Endodermal cell (in vitro differentiated cells): ENCODE measurements at places on chromosomes 6 and 20. TPM values are rescaled to one million over a fixed set of nuclear protein-coding genes. Genes with fewer than 3 reads are reported as not detected.

The TNFRSF6B gene
- total RNA-seq: not detected in 2 replicates

The MTCH1 gene
- 226 to 246 TPM (median 236 TPM) in 3 replicates for total RNA-seq

The CD109 gene
- total RNA-seq: 1.7 to 2.2 TPM (median 2.0 TPM) in 3 replicates

The TFAP2D gene
- total RNA-seq: not detected in 3 replicates

The LPA gene
- total RNA-seq: 1.9 and 3.6 TPM in 2 replicates

The VWA7 gene
- 0.64 and 0.81 TPM in 2 replicates for total RNA-seq

The PACSIN1 gene
- 6.5 and 7.2 TPM in 2 replicates for total RNA-seq

The C6orf136 gene
- 14.4 and 17.9 TPM in 2 replicates for total RNA-seq

The PRL gene
- not detected in 3 replicates for total RNA-seq

The FLRT3 gene
- 39.9 to 93.4 TPM (median 81.7 TPM) in 3 replicates for total RNA-seq

DNA sequence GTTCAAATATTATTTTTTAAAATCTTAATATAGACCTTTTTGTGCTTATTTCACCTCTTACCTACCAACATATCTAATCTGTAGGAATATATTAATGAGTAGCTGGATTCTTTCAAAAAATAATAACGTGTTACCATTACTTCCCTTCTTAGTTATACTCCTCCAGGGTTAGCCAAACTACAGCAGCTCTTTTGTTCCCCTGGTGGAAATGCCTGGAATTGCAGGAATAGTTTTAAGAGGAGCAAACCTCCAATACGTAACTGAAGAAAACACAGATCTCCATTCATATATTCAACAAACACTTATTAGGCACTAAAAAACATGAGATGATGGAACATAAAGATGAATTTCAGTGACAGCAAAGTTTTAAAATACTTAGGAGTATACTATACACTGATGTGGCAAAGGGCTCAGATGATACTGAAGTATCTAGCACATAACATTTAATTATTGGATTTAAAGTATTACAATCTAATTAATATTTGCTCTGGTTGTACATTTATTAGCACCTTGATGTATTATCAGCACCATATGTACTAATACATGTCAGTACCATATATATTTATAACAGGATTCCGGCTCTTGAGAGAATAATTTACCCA is 78.3 kb downstream of the TBX18 start:
- no peaks in the 10 kb centered on the region for H3K27me3 ChIP-seq
- peak; percentile 63 for DNase-seq
- no peak overlapping the region for H3K27ac ChIP-seq
- no peak overlapping the region for H3K4me3 ChIP-seq
- no peaks in the 10 kb centered on the region for H3K36me3 ChIP-seq

GRCh38 chr20:32387252-32387651 is 29.1 kb downstream of the ASXL1 start:
- H3K27me3 ChIP-seq: no peaks in the 10 kb centered on the region
- peaks cover 26% of the 10 kb centered on the region for H3K36me3 ChIP-seq
- H3K4me1 ChIP-seq: no peaks in the 10 kb centered on the region
- no peak overlapping the region for H3K4me3 ChIP-seq
- no peak for DNase-seq
- H3K27ac ChIP-seq: no peak overlapping the region

- H3K4me3 ChIP-seq: no peak overlapping the region
- no peak for DNase-seq
- no peak overlapping the region for H3K27ac ChIP-seq
- H3K4me1 ChIP-seq: no peaks in the 10 kb centered on the region
Measured at GRCh38 chr20:62342910-62343309, 24.2 kb downstream of the LAMA5 start.

- DNase-seq: no peak
- peaks cover 8% of the 10 kb centered on the region for H3K36me3 ChIP-seq
- H3K4me1 ChIP-seq: no peaks in the 10 kb centered on the region
- no peak overlapping the region for H3K4me3 ChIP-seq
- H3K27me3 ChIP-seq: no peaks in the 10 kb centered on the region
Measured at GRCh38 chr20:25327521-25328235, 63.0 kb downstream of the ABHD12 start.

DNA sequence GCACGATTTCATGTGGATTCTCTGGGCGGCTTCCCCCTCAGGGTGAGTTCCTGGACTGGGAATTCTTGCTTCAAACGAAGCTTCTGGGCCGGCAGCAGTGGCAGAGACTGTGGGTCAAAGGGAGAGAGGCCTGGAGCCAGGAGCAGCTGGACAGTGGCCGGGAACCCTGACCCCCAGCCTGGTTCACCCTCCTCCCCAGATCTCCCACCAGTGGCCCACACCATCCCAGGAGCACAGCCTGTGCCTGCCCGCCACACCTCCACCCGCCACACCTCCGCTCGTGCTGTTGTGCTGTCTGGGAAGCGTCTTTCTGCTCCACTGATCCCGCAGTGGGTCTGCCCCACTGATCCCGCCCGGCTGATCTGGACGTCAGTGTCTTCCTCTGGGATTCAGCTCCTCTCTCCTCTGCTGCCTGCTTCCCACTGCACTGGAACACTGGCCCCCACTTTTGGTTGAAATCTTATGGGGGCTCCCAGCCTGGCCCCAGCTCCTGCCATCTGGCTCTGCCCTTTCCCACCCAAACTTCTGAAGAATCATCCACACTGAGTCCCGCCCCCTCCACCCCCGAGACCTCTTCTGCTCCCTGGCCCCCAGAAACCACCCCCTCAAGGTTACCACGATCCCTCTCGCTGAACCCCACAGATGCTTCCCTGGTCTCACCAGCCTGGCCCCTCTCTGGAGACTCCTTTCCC is 9.8 kb downstream of the ZBP1 start:
- no peak overlapping the region for H3K4me3 ChIP-seq
- no peaks in the 10 kb centered on the region for H3K36me3 ChIP-seq
- H3K4me1 ChIP-seq: no peaks in the 10 kb centered on the region
- H3K27me3 ChIP-seq: no peaks in the 10 kb centered on the region

GRCh38 chr20:13546497-13547131 is 92.1 kb downstream of the TASP1 start:
- H3K4me1 ChIP-seq: peaks cover 3% of the 10 kb centered on the region
- no peaks in the 10 kb centered on the region for H3K27me3 ChIP-seq
- no peak overlapping the region for H3K4me3 ChIP-seq
- no peak overlapping the region for H3K27ac ChIP-seq

- H3K27me3 ChIP-seq: no peaks in the 10 kb centered on the region
- H3K4me3 ChIP-seq: no peak overlapping the region
- no peaks in the 10 kb centered on the region for H3K36me3 ChIP-seq
- no peak for DNase-seq
- no peaks in the 10 kb centered on the region for H3K4me1 ChIP-seq
Measured at GRCh38 chr6:135921188-135921587, 69.7 kb downstream of the PDE7B start.

DNA sequence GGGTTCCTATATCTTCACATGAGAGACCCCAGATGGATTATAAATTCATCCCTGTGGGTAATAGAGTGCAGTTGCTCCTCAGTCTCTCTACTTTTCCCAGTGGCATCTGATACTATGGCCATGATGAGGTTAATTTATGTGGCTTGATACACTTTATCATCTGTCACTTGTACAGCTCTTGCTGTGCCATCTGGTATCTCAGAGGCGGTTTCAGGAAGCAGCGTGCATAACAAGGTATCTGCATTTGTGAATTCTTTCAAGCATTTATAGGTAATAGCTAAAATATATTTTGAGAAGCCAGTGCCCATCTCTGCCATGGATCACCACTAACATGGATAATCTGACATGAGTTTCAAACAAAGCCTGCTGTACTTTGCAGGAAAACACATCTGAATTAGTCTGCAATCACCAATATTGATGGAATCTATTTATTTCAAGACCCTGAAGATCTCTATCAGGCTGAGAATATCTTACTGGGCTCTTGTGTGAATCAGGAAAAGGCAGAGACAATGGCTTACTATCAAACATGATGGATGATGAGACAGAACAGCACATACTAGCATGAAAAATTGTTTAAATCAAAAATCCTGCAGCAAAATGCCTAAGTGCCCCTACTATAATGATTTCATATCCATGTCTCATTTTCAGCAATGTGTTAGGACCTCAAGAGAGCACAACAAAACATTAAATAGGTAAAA is 548.7 kb upstream of the MAP3K7 start:
- peaks cover 3% of the 10 kb centered on the region for H3K4me1 ChIP-seq
- H3K36me3 ChIP-seq: no peaks in the 10 kb centered on the region
- H3K27ac ChIP-seq: peak overlapping the region; percentile 39
- no peak overlapping the region for H3K4me3 ChIP-seq

DNA sequence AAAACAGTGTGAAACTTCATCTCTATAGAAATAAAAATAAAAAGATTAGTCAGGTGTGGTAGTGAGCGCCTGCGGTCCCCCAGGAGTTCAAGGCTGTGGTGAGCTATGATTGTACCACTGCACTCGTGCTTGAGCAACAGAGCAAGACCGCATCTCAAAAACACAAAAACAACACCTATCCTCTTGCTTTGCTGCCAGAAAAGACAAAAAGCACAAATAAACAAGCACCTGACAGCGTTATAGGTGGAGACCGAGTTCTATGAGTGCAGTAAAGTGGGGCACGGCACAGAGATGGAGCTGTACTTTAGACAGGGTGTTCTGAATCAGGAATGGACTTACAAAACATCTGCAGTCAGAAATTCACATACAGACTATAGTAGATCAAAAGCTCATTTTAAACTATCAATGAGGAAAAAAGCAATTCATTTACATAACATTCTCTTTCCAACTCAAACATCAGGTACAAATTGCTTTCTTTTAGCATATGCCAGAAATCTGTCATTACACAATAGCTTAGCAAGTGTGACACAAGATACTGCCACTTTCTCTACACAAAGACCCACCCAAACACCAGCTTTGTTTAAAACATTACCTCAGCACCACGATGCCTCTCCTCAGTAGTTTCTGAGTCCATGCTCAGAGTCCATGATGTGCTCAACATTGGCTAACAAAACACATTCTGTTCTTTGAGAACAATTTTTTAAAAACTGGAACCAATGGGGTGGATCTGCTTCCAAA is 10.1 kb downstream of the EZR start:
- H3K4me3 ChIP-seq: no peak overlapping the region
- H3K27ac ChIP-seq: no peak overlapping the region
- H3K36me3 ChIP-seq: peaks cover 84% of the 10 kb centered on the region
- no peaks in the 10 kb centered on the region for H3K27me3 ChIP-seq
- peak; percentile 48 for DNase-seq

GRCh38 chr6:159134701-159135364 is 34.4 kb upstream of the FNDC1 start:
- H3K4me1 ChIP-seq: no peaks in the 10 kb centered on the region
- H3K27me3 ChIP-seq: no peaks in the 10 kb centered on the region
- no peak overlapping the region for H3K4me3 ChIP-seq

DNA sequence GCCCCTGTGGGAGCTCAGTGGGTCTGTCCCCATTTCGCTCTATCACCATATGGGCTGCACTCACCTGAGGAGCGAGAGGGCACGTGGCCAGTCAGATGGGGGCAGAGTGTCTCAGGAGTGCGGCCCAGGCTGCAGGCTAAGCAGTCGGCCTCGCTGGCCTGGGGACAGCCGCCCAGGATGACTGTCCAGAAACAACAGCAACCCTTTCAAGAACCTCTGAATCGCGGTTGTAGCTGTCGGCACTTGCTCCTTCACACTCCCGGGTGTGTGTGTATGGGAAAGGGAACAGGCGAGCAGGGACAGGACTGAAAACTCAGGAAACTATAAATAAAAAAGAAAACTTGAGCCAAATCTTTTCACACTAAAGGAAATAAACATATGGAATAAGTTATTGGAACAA is 63.1 kb downstream of the TFAP2A start:
- no peaks in the 10 kb centered on the region for H3K4me1 ChIP-seq

DNA sequence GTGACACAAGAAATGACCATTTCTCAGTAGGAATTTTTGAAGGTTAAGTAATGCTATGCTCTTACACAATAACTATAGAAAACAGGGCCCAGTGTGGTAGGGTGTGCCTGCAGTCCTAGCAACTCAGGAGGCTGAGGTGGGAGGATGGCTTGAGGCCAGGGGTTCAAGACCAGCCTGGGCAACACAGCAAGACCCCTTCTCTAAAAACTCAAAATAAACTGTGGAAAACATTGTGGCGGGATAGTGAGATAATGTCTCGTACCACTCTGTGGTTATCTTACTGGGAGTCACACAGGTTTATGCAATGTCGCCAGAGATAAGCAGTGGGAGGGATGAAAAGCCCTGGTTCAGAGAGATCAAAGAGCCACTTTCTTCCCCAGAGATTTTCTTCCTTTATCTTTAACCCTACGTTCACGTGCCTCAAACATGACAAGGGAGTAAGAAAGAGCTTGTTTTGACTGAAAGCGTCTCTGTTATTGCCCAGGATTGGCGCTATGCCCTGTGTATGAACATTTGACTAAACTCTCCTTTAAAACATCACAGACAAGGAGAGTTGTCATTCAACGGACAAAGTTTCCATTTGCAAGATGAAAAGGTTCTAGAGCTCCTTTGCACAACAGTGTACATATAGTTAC is 13.9 kb downstream of the GCM1 start:
- H3K36me3 ChIP-seq: no peaks in the 10 kb centered on the region
- peaks cover 6% of the 10 kb centered on the region for H3K4me1 ChIP-seq
- no peaks in the 10 kb centered on the region for H3K27me3 ChIP-seq
- no peak overlapping the region for H3K27ac ChIP-seq
- H3K4me3 ChIP-seq: no peak overlapping the region
- DNase-seq: no peak

DNA sequence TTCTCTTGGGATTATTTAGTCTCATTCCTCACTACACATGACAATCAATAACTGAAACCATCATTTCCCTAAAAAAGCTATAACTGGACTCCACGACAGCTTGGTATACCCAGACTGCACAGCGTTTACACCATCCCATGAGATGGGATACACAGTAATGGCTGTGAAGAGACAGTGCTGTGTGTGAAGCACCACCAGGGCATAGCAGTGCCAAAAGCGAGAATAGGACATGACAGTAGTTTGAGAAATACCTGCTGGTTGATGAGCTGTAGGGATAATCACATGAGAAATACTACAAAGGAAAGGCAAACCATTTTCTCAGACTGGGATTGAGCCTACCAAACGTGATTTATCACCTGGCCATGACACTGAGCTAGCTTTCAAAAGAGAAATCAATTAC is 22.4 kb upstream of the LYRM2 start:
- no peaks in the 10 kb centered on the region for H3K4me1 ChIP-seq
- H3K36me3 ChIP-seq: peaks cover 94% of the 10 kb centered on the region
- no peak overlapping the region for H3K27ac ChIP-seq
- no peaks in the 10 kb centered on the region for H3K27me3 ChIP-seq

DNA sequence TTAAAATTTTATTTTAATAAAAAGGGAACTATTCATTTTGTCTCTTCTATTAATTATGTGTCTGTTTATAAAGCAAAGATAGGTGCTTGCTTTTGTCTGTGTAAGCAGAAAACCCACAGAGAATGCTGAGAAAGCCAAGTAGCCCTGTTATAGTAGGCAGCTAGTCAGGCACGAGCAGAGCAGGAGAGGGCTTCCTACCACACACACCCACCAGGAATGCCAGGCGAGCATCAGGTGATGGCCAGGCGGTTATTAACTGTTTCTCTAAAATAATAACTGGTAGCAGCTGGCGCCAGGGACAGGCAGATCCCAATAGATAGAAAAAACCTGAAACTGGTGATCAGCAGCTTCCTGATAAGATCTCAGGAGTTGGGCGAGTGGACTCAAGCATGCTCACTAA is 15.7 kb downstream of the C6orf15 start:
- no peak overlapping the region for H3K4me3 ChIP-seq
- no peaks in the 10 kb centered on the region for H3K27me3 ChIP-seq
- no peaks in the 10 kb centered on the region for H3K36me3 ChIP-seq
- DNase-seq: no peak

GRCh38 chr6:73382462-73383113 is 12.0 kb upstream of the DDX43 start:
- no peaks in the 10 kb centered on the region for H3K4me1 ChIP-seq
- H3K27ac ChIP-seq: no peak overlapping the region
- no peaks in the 10 kb centered on the region for H3K36me3 ChIP-seq
- no peak overlapping the region for H3K4me3 ChIP-seq
- no peaks in the 10 kb centered on the region for H3K27me3 ChIP-seq
